Activated T-helper 1 cell treated with anti-CD3 and anti-CD28 coated beads, Interleukin-2, amount 50 U/mL, for 16 hours (primary cell): ENCODE measurements at places on chromosomes 3 and 15.

DNA sequence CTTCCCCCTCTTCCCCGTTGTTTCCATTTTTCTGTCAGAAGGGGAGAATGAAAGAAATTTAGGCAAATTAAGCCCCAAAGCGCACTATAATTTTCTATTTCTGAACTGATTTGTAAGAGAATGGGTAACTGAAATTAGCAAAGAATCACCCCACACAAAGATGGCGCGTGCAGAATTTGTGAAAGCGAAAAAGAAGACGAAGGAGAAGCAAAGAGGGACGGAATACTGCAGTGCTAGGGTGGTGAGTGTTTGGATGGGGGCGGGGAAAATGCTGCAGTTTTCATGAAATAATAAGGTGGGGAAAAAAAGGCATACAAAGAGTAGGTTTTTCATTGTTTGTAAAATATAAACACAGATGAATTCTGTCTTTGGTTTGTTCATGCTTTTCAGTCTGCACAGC lies 4.6 kb upstream of the CTNNB1 start:
- no peak for DNase-seq

GRCh38 chr3:99568663-99569335 lies 69.6 kb upstream of the COL8A1 start:
- DNase-seq, result no peak

- no peak for DNase-seq
Measured at GRCh38 chr3:4409415-4409814, 57.7 kb downstream of the SUMF1 start.

GRCh38 chr3:71672340-71672739 lies 52.9 kb downstream of the EIF4E3 start:
- no peak for DNase-seq

GRCh38 chr15:85625166-85625830 lies 169.4 kb downstream of the KLHL25 start:
- DNase-seq, result no peak

DNA sequence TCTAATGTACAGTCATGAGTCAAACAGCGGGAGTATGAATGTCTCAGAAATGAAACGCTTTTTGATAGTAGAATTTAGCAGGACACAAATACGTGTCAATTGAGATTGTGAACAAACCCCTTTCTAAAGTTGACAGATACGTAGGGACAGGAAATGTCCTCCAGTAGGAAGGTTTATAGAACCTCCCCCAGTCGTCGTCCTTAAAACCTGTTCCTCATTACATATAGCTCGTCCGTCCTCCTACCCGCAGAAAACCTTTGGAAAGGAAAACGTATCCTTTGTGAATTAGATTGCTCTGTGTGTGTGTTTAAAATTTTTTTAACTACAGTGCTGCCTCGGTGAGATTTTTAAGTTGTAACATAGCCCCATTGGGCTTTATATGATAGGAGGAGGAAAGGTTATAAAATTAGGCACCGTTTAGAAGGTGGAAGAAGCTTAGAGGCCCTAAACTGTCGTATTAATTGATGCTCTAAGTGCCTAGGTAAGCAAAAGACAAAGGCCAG lies 4.1 kb downstream of the UBE2E1 start:
- no peak for DNase-seq
